ENCODE measurements at places on chromosomes 13 and 19.

- no peak for DNase-seq
Observed at GRCh38 chr13:57637515-57637914, 6.0 kb downstream of the PCDH17 start.

DNA sequence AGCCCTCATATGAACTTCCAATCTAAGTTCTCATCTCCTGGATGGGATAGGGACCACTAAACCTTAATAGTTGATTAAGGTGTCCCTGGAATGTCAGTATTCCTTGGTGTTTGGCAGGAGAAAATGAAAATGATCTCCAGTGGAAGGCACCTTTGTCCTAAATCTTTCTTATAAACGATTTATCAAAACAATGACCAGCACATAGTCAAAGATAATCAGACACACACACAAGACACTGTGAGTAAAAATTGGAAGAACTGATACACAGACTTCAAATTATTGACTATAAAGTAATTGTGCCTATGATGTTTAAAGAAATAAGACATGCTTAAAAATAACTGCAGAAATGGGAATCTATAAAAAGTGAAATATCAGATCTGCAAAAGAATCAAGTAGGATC is 13.7 kb downstream of the CEBPA start:
- DNase-seq = no peak

DNA sequence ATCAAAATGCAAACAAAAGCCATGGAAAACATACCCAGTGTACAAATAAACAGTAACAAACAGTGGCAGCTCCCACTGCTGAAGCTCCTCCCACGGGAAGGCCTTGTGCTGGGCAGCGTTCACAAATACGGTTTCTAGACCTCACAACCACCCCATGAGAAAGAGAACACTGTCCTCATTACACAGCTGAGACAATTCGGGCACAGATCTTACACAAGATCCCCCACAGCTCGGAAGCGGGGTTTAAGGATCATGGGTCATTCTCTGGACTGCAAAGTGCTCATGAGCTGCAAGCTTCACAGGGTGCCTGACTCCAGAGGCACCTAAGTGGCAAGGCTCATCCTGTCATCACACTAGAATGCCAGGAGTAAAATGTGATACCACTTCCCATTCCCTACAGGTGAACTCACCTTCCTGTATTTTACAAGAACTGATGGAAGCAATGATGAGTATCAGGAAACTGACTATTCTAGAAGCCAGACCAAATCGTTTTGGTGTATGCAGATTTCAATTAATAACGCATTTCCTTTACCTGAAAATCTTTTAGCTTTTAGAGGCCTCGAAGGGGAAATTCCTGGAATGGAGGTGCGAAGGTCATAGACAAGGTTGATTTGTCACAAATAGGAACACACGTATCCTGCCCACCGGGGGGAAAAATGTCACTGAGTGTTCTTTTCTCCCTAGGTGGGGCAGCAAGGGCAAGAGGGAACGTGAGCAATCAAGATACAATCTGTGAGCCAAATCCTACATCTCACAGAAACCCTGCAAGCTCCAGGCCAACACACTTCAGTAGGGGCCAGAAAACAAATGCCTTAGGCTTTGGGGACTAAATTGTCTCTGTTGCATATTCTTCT is 41.2 kb downstream of the STK24 start:
- no peak for DNase-seq

- no peak for DNase-seq
Observed at GRCh38 chr19:11448410-11448809, 13.0 kb downstream of the PRKCSH start.

DNA sequence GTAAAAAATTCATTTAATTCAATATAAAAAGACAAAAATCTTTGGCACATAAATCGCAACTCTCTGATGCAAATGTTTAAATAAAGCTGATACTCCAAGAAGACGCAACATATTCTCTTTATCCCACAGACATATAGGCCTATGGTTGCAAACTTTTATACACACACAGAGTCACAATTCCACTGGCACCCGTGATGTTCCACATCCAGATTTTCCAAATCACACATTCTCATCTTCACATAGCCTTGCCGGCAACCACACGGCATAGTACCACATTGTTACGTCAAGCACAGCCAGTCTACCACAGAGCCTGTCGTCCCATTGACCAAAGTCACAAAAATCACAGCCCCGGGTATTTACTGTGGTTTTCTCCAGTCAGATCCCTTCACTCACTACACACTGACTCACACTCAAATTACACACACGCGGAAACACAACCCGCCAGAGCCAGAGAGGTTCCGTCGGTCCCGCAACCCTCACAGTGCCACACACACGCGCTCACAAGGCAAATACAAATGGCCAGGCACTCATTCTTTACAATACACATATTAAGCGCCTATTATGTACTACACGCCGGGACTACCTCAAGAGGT is 546 bp upstream of the ZNF546 start:
- no peak for DNase-seq

DNA sequence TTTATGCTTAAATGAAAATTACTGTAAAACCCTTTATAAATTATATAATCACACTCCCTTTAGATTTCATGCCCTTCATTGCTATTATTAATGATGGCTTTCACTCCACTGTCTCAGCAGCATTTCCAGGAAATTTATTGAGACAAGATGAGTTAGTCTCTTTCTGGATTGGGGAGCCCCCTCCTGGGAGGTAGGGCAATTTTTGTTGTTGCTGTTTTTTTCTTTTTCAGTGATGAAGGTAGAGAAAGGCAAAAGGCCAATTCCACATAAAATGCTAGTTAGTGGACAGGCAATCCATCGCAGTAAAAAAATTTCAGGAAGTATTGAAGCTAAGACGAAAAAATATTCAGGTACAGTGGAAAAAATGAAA is 80.2 kb downstream of the TEX26 start:
- no peak for DNase-seq

GRCh38 chr19:41939861-41940730 is 11.8 kb upstream of the ERFL start:
- no peak for DNase-seq

DNA sequence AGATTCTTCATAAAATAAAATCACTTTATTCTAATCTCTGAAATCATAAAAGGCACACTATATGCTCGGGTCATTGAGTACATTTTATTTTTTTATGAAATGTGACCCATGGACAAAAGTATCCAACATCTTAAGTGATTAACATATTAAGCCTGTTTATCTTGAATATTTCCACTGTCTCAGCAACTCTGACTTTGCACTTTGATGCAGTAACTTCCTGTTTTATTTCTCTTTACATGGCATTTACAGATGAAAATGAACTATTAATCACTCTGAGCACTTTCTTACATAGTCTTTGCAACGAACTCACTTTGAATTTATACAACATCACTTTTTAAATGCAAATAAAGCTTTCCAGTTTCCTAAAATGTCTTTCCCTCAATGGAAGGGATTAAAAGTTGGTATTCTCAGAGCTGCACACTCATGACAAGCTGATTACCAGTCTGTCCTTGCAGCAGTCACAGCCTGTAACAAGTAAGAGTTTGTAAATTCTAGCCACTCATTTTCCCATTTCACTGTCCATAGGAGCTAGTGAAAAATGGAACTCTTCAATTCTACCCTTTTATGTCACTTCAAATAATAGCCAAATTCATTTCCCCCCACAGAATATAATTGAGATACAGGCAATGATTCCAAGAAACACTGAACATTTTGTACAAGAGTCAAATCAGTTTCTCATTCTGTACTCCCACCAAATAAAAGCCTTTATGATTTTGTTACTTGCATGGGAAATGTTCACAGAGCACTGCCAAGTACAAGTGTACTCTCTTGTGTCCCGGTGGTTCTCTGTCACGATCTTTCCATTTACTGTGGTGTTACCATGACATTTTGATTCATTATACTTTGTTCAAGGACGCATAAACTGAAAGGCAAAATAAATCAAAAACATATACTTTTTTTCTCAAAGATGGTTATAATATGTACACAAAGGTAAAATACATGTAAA is 1968.9 kb downstream of the PCDH9 start:
- no peak for DNase-seq

All from NCI-H187 (cell line).